ENCODE measurements at places on chromosomes 1 and 21. TPM values are rescaled to one million over a fixed set of nuclear protein-coding genes. Genes with fewer than 3 reads are reported as not detected.
A peak's percentile ranks its signal among the peaks of the same experiment; 100 is the strongest.

Gene FAM151A
- not detected for total RNA-seq

- DNase-seq, result no peak
These were observed 536 bp downstream of the HSF2BP start for GRCh38 chr21:43658769-43659135.

DNA sequence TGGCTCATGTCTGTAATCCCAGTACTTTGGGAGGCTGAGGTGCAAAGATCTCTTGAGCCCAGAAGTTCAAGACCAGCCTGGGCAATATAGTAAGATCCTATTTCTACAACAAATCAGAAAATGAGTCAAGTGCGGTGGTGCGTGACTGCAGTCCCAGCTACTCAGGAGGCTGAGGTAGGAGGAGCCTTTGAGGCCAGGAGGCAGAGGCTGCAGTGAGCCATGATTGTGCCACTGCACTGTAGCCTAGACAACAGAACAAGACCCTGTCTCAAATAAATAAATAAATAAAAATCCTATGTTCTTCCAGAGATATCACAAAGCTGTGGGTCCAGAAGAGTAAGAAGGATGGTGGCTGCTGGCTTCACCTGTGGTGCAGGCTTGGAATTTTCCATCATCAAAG lies 22.1 kb downstream of the CDA start:
- no peak for DNase-seq

GRCh38 chr1:227996187-227996950 lies 10.4 kb upstream of the WNT3A start:
- DNase-seq, result peak; percentile 18
